ENCODE measurements at places on chromosomes 2 and 18.

DNA sequence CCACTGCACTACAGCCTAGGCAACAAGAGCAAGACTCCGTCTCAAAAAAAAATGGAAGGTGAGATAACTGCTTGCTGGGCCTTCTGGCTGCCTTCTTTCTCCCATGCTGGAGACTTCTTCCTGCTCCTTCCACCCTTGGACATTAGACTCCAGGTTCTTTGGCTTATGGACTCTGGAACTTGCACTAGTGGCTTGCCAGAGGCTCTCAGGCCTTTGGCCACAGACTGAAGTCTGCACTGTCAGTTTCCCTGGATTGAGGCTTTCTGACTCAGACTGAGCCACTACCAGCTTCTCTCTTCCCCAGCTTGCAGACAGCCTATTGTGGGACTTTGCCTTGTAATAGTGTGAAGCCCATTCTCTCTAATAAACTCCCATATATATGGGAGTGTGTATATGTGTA, 118.5 kb upstream of the SLC14A2 start:
- no peak for DNase-seq

DNA sequence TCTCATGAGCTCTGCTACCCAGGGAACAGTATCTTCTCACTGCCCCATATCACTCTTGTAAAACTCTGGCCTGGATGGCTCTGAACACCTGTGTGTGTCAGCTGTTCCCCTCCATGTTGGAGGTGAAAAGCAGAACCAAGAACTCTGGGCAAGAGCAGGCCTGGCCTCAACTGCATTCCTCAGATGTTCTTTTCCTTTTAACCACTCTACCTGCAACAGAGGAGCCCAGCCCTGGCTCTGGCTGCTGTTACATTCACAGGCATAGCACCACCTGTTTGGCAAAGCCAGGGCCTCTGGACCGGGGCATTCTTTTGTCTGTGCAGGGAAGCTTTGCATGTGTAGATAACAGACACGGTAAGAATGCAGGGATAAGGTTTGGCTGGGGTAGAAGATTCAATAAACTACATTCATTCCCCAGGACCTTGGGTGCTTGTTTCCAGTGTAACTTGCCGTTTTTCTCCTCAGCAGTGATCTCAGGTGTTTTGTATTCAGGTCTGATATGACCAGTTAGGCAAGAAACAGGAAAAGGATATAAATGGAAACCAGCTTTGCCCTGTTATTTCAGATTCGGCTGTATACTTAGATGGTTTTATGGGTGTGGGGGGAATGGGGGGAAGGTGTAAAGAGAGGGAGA, 95.1 kb downstream of the SPTBN1 start:
- no peak for DNase-seq

- DNase-seq: no peak
Measured at GRCh38 chr2:181788897-181789555, 102.5 kb upstream of the ITPRID2 start.

GRCh38 chr2:176507786-176508185, 238.5 kb downstream of the MTX2 start:
- DNase-seq: no peak
